ENCODE measurements at places on chromosomes 3 and 15.

DNA sequence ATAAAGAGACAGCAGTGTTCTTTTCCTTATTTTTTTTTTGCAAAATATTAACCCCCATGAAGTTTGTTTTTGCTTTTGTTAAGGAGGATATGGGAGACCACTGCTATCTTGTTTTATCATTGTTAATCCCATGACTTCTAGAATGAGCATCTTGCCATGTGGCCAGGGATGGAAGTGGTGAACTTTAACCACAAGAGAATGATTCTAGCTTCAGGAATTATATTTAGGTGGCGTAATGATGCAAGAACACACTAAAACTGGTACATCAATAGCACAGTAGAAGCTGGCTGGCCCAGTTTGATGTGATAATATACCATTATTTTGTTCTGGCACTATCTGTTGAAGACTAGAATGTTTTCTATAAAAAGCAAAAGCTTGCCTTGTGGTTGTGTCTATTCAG, 720.9 kb downstream of the GRM7 start:
- DNase-seq, result peak; percentile 14

GRCh38 chr15:45471151-45471550, 51.4 kb downstream of the SLC30A4 start:
- DNase-seq, result no peak

DNA sequence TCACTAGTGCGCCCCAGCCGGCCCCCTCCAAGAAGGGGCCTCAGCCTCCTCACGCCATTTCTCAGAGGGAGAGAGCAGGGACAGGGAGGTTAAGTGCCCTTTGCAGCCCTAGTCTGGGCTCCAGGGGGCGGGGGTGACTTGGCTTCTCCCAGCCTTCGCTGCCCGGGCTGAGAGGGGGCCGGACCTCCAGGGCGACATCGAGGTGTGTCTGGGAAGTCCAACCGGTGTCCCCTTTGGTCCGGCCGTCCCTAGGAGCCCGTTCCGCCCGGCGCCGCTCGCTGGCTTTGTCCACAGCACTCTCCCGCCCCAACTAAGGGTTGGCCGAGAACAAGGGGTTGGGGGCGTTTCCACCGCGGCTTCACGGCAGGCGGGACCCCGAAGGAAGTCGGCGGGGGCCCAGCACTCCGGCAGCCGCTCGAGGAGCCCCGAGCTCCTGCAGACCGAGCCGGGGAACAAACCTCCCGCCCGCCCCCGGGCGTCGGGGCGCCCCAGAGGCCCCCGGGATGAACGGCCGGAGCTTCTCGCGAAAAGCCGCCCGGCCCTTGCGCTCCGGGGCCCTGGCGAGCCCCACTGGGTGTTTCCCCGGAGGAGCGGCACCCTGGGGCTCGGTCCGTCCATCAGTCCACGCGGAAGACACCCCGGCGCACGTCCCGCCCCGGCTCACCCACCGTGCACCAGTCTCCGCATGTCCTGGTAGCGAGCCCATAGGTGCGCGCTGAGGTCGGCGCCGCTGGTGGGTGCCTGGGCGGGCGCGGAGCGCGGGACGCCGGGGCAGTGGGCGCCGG, 627 bp downstream of the NT5DC2 start:
- no peak for DNase-seq

- no peak for DNase-seq
These were observed 7.6 kb downstream of the CMTM6 start for GRCh38 chr3:32495085-32495484.

DNA sequence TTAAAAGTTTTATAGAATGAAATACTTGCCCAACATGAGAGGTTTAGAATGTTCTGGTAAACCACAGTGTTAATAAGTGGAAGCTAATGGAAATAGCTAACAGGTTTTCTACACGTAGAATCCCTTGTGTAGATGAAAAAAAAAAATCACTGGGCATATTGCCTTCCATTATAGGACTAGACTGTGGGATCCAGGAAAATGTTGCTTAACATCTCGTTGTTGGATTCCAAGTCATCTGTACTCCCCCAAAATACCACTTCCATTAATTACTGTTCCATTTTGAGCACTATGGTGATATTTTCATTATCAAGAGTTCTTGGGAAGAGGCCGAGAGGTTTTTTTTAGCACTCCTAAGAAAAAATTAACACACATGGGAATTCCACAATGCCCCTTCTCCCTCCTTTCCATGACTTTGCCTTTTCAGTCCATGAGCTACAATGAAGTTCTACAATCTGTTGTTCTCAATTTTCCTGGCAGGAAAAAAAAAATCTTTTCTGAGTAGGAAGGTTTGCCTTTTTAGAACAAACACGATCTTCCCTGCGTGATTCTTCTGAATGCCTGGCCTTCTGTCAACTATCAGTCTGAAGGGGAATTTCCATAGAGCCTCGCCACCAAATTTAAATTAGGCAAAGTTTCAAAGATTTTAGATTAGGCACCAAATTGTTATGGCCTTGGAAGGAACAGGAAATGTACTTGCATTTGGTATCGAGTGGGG, 74.4 kb upstream of the CTDSPL start:
- DNase-seq, result peak; percentile 88

DNA sequence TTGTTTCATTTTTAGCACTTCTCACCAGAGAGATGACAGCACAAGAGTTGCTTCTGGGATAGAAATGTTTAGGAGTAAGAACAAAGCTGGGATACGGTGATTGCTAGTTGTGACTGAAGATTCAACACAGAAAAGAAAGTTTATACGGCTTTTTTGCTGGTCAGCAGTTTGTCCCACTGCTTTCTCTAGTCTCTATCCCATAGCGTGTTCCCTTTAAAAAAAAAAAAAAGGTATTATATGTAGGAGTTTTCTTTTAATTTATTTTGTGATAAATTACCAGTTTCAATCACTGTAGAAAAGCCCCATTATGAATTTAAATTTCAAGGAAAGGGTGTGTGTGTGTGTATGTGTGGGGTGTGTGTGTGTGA, 48.0 kb downstream of the PGPEP1L start:
- no peak for DNase-seq

GRCh38 chr3:105798381-105798934, 70.4 kb downstream of the CBLB start:
- no peak for DNase-seq

DNA sequence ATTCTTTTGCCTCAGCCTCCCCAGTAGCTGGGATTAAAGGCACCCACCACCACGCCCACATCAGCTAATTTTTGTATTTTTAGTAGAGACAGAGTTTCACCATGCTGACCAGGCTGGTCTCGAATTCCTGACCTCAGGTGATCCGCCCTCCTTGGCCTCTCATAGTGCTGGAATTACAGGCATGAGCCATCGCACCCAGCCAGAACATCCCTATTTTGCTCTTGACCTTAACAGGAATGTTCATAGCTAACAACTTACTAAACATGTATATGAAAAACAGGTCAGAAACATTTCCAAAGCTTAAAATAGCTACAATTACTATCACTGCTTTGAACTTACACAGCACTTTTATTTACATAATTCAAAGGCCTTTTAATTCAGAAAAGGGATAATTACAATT, 33.7 kb downstream of the UQCC5 start:
- peak; percentile 8 for DNase-seq

- peak; percentile 7 for DNase-seq
These were observed 625.7 kb upstream of the LMCD1 start for GRCh38 chr3:7875925-7876324.

- DNase-seq, result peak; percentile 49
These were observed 86.6 kb downstream of the CHRD start for GRCh38 chr3:184466413-184466960.

- peak; percentile 85 for DNase-seq
These were observed 48.6 kb downstream of the CHST2 start for GRCh38 chr3:143167969-143168854.

DNA sequence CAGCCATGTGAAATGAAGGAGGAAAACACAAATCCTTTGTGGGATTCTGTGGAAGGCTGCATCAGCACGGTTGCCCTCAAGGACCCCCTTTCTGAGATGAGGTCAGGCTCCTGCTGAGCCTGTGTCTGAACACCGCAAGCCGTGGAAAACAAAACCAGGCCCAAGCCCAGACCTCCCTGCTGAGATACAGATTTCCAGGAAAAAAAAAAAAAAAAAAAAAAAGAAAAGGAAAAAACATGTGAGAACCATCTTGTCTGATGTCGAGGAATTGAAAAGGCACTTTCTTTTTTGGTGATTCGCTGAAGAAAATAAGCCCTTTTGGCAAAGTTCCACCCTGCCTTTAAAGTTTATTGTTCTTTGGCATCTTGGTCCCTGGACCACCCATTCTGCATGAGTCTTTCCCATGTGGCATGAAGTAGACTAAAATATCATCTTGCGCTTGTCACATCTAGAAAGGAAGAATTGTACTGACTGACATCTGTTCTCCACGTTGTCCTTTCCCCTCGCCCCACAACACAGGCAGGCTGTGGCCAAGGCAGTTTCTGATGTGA, 117.6 kb downstream of the CHST2 start:
- no peak for DNase-seq

- DNase-seq, result no peak
These were observed 217.4 kb upstream of the CD96 start for GRCh38 chr3:111324645-111325044.

DNA sequence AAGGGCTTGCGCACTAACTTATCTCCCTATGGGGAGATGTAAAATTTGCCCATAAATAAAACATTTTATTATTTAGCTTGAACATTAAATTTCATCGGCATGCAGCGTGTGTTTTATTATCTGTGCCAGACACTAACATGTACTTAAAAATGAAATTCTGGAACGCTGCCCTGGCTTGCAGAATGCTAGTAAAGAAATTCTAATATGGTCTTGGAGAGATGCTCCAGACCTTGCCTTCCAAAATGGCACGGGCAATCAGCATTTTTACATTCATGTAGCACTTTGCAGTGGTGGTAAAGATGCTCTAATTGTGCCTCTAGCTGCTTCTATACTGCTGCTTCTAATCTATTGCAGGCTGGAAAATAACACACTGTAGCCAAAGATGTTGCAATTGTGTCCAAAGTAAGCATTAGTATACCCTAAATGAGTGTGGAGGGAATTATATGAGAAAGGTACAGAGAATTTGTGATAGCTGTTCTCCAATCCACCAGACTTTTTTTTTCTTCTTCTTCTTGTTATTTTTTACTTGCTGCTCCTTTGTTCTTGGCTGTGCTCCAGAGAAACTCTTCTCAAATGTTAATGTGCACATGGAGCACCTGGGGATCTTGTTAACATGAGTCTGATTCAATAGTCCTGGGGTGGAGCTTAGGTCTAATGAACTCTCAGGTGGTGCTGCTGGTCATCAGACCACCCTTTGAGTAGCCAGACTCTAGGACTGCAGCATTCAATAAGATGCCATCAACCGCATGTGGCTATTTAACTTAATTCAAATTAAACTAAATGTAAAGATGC, 47.3 kb downstream of the CRABP1 start:
- DNase-seq, result no peak

- DNase-seq, result no peak
These were observed 21.2 kb downstream of the CCR4 start for GRCh38 chr3:32972482-32973146.

DNA sequence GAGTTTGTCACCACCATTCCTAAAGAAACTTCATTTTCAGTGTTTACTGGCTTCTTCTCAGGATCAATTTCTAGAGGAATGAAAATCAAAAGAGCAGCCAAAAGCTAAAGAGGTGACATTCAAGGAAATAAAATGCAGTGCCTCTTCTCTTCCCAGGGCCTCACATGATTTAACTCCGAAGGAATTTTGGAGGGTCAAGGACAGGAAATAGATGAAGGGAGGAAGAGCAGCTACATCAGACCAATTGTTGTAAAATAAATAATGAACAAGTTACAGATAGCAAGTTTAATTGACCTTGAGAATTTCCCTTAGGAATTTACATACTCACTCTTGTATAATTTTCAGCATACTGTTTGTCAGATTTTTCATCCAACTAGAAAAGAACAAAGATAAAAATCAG, 78.1 kb downstream of the LRRFIP2 start:
- DNase-seq, result peak; percentile 67

DNA sequence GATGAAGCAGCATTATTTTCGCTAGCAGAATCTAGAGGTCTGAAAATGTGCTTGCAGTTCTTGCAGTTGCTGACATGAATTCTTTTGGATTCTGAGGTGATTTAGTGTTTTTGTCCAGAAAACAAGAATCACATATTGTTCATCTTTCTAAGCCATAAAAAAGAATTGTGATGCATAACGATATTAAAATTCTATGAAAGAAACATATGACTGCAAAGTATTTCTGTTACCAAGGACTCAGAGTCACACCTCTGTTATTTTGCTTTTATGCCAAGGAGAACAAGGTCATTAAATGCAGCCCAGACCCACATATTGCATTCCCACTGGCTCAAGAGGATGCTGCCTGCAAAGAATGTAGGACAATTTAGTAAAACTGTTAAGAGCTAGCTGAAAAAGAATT, 299.8 kb upstream of the GPR149 start:
- no peak for DNase-seq

DNA sequence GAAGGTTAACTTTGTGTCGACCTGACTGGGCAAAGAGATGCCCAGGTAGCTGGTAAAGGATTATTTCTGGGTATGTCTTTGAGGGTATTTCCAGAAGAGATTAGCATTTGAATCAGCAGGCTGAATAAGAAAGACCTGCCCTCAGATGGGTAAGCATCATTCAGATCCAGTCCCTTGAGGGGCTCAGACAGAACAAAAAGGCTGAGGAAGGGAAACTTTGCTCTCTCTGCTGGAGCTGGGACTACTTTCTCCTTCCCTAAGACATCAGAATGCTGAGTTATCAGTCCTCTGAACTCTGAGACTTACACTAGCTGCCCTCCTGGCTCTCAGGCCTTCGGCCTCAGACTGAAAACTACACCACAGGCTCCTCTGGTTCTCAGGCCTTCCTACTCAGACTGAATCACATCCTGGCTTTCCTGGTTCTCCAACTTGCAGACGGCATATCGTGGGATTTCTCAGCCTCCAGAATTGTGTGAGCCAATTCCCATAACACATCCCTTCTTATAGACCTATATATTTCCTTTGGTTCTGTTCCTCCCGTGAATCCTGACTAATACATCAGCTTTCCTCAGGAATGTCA, 982.9 kb downstream of the TUSC7 start:
- peak; percentile 60 for DNase-seq

DNA sequence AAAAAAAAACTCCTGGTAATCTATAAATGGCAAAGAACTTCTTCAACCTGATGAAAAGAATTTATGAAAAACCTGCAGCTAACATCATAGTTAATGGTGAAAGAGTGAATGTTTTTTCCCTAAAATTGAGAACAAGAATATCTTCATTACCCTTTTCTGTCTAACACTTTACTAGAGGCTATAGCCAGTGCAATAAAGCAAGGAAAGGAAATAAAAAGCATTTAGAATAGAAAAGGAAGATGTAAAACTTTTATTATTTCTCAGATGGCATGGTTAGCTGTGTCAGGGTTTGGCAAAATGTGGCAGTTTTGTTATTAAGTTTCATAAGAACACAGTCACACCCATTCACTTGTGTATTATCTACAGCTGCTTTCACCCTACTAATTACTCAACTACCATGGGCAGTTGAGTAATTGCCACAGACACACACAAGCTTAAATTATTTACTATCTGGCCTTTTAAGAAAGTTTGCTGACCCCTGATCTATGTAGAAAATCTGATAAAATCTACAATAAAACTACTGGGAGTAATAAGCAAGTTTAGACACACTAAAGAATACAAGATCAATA, 465.1 kb downstream of the MAGI1 start:
- no peak for DNase-seq

DNA sequence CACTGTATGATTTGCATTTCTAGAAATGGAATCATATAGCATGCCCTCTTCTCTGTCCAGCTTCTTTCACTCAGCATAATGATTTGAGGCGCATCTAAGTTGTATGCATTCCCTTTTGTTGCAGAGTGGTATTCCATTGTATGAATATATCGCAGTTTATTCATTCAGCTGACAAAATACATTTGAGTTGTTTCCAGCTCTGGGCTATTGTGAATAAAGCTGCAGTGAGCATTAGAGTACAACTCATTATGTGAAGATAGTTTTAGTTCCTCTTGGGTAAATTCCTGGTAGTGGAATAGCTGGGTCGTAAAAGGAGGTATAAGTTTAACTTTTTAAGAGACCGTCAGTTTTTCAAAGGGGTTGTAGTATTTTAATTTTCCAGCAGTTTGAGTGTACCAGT, 38.5 kb upstream of the POLR2M start:
- DNase-seq, result no peak
